ENCODE measurements at places on chromosomes 4 and X.

GRCh38 chrX:6946168-6946567 is 201.3 kb upstream of the STS start:
- no peak for DNase-seq

- DNase-seq, result no peak
Observed at GRCh38 chrX:42602136-42602535, 175.8 kb downstream of the PPP1R2C start.

GRCh38 chr4:142463206-142463605 is 382.9 kb downstream of the INPP4B start:
- no peak for DNase-seq

DNA sequence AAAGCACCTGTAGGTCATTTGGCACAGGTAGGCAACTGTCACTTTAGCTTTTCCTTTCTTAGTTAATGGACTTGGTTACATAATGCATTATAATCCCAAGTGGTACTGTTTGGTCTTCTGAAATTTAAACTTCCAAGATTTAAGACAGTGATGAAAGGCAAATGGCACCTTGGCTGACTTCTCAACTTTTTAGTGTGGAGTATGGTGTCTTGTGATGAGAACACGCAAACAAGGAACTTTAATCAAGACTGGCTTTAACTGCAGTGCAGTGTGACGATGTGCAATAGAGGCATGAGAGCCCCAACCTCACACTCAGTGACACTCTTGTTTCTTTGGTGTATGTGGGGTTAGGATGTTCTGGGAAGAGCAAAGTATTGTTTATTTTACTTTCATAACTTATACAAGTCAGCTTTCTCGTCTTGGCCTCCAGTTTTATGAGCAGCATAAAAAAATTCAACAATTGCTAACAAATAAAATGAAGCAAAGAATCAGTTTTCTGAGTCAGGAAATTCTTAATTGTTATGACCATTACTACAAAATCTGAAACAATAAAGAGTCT is 171.9 kb downstream of the MAD2L1 start:
- no peak for DNase-seq

GRCh38 chr4:32826169-32826568 is 2106.0 kb downstream of the PCDH7 start:
- DNase-seq, result no peak

GRCh38 chr4:139651282-139652194 is 14.1 kb upstream of the MGST2 start:
- DNase-seq, result peak; percentile 48

DNA sequence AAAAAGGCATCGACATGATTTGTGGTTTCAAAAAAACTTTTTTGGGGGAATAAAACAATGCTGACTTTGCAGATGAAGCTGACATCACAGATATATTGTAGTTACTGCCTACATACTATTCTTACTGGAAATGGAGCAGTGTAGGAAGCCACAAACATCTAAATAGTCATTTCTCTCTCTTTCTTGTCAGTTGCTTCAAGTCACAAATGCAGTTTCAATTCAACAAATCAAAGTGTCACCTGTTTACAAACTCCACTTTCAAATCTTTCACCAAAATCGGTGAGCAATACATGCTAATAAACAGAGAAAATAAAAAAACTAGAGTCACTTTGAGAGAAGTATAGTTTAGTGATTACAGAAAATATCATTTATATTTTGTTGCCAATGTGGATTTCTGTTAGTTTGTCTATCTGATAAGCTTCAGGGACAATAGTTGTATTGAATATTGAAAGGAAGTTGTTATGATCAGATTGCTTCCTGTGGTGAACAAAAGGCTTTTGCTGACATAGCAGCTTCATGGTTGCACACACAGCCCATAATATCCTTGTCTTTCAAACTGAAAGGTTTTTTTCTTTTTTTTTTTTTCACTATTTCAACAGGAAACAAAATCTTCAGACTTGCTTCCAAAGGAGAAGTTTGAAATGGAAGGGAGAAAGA is 49.7 kb upstream of the PTPN13 start:
- DNase-seq, result no peak
